ENCODE measurements at places on chromosomes 2 and 18.

DNA sequence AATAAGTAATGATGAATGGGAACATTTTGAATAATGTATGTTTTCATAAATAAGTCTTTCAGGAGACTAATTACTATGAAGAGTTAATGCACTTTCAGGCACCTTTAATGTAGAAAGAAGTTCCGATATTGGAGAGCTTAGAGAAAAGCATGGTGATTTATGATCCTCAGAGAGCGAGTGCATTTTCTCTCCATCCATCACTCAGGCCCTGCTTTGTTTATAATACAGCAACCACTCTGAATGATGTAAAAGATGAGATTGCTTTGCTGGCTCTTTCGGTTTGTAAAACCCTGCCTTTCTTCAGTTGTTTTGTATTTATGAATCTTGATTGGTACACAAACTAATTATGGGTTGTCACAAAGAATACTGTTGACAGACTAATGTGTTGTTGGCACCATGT is 132.0 kb downstream of the NYAP2 start:
- DNase-seq, result no peak

GRCh38 chr2:101339266-101339880 is 30.9 kb upstream of the RNF149 start:
- no peak for DNase-seq

DNA sequence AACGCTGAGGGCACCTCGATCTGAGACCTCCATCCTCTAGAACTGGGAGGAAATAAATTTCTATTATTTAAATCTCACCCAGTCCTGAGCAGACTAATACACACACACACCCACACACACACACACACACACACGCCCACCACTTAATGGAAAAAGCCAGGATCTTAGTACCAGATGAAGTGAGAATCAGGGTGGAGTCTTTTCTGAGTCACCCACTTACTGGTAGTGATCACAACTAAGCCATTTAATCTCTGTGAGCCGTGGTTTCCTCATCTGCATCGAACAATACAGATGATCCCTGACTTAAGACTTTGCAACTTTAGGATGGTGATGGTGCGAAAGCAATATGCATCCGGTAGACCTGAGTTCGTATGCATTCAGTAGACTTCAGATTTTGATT is 18.6 kb downstream of the THNSL2 start:
- DNase-seq, result no peak

DNA sequence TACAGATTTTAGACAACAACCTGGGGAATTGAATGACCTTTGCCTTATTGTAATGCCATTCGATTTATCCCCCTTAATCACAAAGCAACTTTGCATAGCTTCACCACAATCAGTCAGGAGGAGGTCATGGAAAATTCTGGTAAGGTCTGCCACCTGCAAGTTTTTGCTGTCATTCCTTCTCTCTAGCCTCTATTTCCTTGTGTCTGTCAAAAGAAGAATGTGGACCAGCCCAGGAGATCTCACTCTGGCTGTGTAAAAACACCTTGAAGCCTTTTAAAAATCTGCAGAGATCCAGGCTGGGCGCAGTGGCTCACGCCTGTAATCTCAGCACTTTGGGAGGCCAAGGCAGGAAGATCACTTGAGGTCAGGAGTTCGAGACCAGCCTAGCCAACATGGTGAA is 74.1 kb upstream of the BZW1 start:
- no peak for DNase-seq

DNA sequence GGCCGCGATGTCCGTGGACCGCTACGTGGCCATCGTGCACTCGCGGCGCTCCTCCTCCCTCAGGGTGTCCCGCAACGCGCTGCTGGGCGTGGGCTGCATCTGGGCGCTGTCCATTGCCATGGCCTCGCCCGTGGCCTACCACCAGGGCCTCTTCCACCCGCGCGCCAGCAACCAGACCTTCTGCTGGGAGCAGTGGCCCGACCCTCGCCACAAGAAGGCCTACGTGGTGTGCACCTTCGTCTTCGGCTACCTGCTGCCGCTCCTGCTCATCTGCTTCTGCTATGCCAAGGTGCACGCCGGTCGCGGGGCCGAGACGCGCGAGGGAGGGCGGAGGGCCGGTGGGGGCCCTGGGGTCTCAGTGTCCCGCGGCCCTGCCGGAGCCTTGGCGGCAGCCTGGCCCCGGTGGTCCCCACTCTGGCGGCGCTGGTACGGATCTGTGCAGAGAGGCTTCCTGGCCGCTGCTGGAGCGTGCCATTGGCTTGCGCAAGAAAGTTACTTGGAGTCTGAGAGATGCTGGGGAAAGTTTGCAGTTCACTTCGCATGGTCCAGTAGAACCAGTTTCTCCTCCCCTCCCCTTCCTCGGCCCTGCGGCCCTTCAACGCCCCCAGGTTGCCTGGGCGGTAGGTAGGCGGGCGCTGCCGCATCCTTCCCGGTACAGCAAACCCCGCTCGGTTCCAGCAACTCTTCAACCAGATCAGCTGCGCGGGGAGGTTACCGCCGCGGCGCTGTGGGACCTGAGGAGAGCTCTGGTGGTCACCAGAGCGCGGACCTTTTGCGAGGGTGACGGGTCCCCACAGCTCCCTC is 1.5 kb downstream of the GALR1 start:
- DNase-seq, result no peak

- DNase-seq, result no peak
These were observed 12.7 kb upstream of the ARID5A start for GRCh38 chr2:96523659-96524481.

GRCh38 chr2:60553495-60554073 is at the start of gene BCL11A:
Gene BCL11A, minus strand, starts transcription at chr2:60553654. Its CDS starts 384 bp downstream, at chr2:60553270.
- DNase-seq, result no peak
